CD4-positive, CD25-positive, alpha-beta regulatory T cell (primary cell): ENCODE measurements at places on chromosomes 6 and 20. TPM values are rescaled to one million over a fixed set of nuclear protein-coding genes. Genes with fewer than 3 reads are reported as not detected.
A peak's percentile ranks its signal among the peaks of the same experiment; 100 is the strongest.

GRCh38 chr20:2799688-2800520 lies 523 bp downstream of the CPXM1 start:
- DNase-seq: no peak

The DOK5 gene
- total RNA-seq: not detected

DNA sequence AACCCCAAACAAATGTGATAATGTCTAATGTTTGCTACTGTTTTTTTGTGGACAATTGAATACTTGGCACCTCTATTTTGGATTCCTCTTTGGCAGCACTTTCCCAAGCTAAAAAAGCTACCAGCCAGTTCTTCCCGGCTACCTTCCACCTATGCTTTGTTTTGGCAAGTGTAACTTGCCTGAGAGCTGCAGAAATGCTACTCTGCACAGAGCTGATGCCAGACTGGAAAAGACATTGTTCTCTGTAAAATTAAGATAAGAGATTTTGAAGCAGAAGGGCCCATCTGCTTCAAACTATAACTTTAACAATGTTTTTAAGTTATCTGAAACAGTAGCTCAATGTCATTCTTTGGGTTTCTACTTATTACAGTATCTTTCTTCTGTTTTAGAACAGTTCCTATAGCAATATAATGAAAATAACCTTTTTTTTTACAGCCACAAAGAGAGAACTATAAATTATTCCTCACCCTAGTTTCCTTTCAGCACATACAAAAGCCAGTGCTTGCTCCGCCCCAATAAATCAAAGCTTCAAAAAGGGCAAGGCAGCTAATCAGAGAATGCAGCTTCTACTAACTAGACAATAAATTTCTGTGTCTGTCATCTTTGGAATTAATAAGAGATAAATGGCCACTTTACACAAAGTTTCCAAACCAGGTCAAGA lies 183.1 kb downstream of the UBE3D start:
- DNase-seq: no peak

The ADGRF5 gene
- total RNA-seq: not detected

The CST4 gene
- not detected for total RNA-seq

DNA sequence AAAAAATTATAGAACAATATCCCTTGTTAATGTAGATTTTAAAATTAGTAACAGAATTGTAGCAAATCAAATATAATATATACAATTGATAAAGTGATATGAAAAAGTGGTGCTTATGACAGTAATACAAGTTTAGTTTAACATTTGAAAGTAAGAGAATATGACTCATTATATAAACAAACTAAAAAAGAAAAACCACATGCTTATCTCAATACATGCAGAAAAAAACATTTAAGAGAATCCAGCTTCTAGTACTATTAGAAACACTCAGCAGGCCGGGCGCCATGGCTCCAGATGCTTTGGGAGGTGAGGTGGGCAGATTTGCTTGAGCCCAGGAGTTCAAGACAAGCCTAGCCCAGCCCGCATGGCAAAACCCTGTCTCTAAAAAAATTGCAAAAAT lies 60.7 kb upstream of the LAMA2 start:
- no peak for DNase-seq

GRCh38 chr6:137847748-137848147 lies 19.3 kb upstream of the TNFAIP3 start:
- no peak for DNase-seq

DNA sequence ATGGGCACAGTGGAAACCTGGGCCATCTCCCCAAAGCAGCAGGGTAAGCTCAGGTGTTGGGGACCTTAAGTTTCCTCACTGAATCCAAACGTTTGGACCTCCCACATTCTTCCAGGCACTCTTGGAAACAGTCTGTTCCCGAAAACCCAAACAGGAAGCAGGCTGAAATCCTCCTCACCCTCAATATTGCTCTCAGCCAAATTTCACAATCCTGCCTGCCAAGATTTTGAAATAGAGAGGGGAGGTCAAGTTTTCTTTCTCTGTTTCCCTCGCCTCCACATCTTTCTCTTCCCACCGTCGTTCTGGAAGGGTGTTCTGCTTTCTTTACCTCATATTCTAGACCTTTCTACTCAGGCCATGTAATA lies 392.0 kb upstream of the SASH1 start:
- DNase-seq: no peak

The GRM4 gene
- not detected for total RNA-seq

DNA sequence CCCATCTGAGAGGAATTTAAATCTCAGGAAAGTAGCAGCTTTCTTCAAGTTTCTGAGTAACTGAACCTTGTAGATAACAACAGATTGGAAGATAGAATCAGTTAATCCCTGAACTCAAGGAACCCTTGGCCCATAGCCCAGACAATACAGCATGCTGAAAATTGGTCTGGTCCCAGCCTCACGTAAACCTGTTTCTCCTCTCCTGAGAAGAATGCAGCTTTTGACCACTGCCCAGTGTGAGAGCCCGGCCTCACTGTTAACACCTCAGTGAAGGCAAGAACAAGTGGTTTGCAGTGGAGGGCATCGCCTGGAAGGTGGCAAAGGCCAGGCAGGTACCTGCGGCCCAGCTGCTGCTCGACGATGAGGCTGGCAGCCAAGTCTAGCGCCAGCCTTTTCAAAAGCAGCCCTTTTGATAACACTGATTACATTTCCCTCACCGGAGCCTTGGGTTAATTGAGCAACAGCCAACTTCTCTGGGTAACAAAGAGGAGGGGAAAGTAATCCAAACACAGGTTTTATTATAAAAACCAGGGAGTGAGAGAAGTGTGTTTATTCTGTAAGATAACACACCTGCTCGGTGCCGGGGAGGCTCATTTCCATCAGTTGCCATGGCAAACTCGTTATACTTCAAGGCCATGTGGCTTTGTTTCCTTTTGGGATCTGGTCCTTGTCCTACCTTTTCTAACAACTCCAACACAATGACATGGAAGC lies 54.0 kb downstream of the TRAF3IP2 start:
- DNase-seq: no peak

GRCh38 chr6:79756496-79756895 lies 125.4 kb downstream of the SH3BGRL2 start:
- DNase-seq: no peak

- DNase-seq: no peak
Observed at GRCh38 chr6:125074120-125074519, 79.5 kb upstream of the TPD52L1 start.

The EGFL8 gene
- 9.9 TPM for total RNA-seq

DNA sequence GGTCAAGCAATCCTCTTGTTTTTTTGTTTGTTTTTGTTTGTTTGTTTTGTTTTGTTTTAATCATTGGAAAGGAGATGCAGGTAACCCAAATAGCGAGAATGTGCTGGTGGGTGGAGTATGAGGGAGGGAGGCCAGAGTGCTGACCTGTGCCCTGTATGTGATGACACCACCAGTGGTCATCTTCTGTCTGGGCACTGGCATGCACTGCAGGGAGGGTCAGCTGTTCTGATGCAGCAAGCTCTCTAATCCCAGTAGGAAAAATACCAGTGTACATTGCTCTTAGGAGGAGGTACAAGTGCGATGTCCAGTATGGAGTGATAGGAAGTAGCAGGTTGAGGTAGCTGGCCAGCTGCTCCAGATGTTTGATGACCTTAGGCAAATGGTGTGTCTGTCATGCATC lies 2.9 kb upstream of the CST1 start:
- no peak for DNase-seq

- DNase-seq: peak; percentile 65
Observed at GRCh38 chr6:35601331-35602132, 87.2 kb downstream of the FKBP5 start.

- no peak for DNase-seq
Observed at GRCh38 chr6:43248791-43249190, 5.5 kb downstream of the TTBK1 start.

The TSPYL4 gene
- total RNA-seq: 40.2 TPM

GRCh38 chr20:8953300-8953699 lies 115.6 kb upstream of the PLCB4 start:
- DNase-seq: no peak

The SEC23B gene
- total RNA-seq: 57.7 TPM

GRCh38 chr20:4605166-4605565 lies 116.5 kb upstream of the PRND start:
- no peak for DNase-seq

DNA sequence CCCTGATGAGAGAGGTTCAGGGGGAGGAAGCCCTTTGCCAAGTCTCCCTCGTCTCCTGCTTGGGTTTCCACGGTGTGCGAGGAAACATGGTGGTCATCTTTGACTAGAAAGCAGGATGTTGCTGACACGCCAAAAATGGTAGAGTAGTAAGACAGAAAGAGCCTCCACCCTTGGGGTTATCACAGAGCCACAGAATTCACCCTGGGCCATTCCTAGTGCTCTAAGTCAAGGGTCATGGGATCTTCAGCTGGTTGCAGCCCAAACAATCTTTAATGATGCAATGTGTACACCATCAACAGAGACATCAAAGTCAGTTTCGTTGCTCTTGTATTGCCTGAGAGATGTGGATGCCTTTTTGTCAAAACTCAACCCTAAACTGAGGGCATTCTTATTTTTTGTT lies 201.9 kb downstream of the LY86 start:
- DNase-seq: no peak

- no peak for DNase-seq
Observed at GRCh38 chr6:84876723-84877514, 112.5 kb upstream of the TBX18 start.
